ENCODE measurements at places on chromosomes 5 and 9.

DNA sequence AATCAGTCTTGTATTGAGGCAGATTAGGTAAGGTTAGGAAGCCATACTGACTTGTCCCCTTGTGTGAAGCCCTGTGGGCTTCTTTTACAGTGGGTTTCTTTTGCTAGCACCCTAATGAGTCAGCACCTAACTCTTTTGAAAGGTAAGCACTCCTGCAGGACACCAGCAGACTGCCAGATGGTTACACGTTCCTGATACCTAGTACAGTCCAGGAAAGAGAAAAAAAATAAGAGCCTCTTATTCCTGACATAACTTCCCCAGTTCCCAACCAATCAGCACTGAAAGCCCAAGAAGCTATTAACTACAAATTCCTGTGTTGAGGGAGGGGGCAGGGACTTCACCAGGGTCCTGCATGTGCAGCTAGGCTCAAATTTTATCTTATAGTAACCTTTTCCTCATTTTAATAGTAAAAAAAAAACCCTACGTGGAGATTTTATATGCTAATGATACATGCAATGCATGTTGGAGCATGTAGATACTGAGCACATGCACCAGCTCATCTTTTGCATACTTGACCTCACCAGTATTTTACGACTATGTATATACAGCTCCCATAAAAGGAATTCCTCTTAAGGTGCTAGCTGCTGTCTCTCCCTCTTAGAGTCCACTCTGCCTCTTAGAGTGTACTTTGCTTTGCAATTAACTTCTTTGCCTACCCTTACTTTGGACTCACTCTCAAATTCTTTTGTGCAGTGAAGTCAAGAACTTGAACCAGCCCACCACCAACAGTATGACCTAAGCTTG is 84.7 kb upstream of the RORB start:
- no peak for DNase-seq

GRCh38 chr9:5557606-5558587 is 47.6 kb downstream of the PDCD1LG2 start:
- peak; percentile 57 for DNase-seq

DNA sequence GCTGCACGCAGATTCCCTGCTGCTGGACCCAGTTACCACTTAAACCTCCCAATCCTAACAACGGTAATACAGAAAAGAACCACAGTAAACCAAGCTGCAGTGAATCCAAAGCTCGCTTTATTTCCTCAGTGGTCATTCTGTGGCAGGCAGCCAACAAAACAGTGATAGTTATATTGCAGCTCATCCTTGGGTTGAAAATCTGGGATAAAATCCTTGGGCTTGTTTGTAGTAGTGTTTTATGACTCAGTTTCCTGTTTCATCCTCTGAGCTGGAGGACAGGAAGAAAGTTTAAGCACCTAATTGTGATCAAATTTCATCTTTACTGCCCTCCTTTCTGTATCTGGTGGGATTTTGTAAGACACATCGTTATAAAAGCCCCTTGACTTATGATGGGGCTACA is 31.4 kb downstream of the HMGCR start:
- DNase-seq, result no peak

DNA sequence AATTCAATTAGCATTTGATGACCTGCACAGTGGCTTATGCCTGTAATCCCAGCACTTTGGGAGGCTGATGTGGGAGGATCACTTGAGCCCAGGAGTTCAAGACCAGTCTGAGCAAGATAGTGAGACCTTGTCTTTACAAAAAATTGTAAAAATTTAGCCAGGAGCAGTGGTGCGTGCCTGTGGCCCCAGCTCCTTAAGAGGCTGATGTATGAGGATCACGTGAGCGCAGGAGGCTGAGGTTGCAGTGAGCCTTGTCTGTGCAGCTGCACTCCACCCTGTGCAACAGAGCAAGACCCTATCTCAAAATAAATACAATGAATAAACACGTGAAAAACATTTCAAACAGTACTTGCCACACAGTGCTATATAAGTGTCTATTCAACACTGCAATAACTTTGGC is 4.2 kb downstream of the ABCA1 start:
- no peak for DNase-seq

DNA sequence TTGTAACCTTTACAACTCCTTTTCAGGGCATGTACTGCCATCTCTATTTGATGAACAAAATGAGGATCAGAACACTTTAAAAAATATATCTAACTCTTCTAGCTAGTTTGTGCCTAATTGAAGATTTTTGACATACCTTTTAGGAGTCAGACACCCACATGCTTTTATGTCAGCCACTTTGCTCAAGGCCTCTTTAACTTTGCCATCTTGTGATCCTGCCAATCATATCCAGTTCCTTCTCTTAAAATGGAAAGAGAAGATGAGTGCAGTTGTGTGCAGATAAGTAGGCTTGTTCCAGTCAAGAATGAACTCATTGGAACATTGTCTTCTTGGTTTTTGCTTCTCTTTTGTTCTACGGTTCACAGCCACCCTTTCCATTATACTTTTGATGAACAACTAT is 425.6 kb upstream of the TNC start:
- DNase-seq, result no peak

- no peak for DNase-seq
These were observed 107.6 kb upstream of the PRSS3 start for GRCh38 chr9:33687779-33688178.

GRCh38 chr9:86983249-86983619 is 35.9 kb upstream of the GAS1 start:
- peak; percentile 6 for DNase-seq

GRCh38 chr5:40679148-40679912 is 385 bp upstream of the PTGER4 start:
- DNase-seq, result peak; percentile 57

GRCh38 chr9:32928912-32929311 is 72.5 kb downstream of the APTX start:
- no peak for DNase-seq

DNA sequence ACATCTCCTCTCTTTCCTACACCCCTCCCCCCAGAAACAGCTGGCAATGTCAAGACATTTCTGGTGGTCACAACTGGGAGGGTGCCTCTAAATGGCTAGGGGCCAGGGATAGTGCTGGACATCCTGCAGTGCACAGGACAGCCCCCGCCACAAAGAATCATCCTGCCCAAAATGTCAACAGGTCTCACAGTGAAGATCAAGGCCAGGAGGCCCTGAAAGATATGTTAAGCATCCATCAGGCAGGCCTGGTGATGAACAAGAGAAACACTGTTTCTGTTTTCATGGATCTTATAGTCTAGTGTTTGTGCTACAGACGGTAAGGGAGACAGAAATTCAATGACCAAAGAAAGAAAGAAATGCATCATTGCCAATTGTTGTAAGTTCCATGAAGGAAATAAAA is 45.9 kb downstream of the WWC1 start:
- no peak for DNase-seq

GRCh38 chr5:150188146-150188842 is 1.6 kb upstream of the SLC6A7 start:
- DNase-seq, result no peak

- no peak for DNase-seq
These were observed 28.9 kb upstream of the HNRNPA0 start for GRCh38 chr5:137782984-137783536.

DNA sequence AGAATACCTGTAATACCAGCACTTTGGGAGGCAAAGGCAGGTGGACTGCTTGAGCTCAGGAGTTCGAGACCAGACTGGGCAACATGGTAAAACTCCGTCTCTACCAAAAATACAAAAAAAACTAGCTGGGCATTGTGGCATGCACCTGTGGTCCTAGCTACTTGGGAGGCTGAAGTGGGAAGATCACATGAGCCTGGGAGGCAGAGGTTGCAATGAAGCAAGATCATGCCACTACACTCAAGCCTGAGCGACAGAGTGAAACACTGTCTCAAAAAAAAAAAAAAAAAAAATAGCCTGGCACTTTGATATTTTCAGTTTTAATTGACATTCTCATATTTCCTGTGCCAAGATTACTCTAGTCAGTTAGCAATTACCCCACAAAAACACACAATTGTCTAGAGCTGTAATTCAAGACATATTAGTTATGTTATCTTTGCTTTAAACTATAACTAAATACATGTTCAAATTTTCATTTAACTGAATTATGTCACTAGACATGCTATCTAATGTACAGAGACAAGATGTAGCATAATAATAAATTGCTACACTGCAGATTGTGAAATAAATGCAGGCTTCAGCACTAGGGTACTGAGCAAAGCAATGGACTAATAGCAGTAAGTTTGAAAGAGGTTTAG is 378.2 kb upstream of the GRAMD2B start:
- no peak for DNase-seq

DNA sequence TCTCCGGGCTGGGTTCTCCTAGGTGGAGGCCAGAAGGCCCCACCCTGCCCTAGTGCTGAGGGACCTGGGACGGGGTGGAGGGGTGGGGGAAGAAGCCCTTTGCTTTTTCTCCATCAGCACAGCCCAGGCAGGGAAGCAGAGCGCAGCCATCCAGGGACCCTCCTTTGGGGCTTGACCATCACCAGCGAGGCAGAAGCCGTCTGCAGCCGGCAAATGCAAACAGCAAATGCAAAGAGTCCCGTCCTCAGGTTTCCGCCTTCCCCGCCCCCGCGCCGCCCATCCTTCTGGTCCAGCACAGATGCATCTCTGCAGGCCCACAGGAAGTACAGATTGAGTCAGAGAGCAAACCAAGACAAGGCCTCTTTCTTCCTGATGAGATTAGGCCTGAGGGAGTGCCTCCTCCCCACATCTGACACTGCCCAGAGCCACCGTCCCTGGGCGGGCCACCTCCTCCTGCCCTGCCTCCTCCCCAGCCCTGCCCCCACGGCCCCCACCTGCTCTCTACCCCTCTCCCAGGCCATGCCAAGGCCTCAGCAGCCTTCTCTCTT is 23.4 kb downstream of the CORO2A start:
- no peak for DNase-seq

- DNase-seq, result no peak
These were observed 338.2 kb downstream of the NFIB start for GRCh38 chr9:13975611-13976290.

DNA sequence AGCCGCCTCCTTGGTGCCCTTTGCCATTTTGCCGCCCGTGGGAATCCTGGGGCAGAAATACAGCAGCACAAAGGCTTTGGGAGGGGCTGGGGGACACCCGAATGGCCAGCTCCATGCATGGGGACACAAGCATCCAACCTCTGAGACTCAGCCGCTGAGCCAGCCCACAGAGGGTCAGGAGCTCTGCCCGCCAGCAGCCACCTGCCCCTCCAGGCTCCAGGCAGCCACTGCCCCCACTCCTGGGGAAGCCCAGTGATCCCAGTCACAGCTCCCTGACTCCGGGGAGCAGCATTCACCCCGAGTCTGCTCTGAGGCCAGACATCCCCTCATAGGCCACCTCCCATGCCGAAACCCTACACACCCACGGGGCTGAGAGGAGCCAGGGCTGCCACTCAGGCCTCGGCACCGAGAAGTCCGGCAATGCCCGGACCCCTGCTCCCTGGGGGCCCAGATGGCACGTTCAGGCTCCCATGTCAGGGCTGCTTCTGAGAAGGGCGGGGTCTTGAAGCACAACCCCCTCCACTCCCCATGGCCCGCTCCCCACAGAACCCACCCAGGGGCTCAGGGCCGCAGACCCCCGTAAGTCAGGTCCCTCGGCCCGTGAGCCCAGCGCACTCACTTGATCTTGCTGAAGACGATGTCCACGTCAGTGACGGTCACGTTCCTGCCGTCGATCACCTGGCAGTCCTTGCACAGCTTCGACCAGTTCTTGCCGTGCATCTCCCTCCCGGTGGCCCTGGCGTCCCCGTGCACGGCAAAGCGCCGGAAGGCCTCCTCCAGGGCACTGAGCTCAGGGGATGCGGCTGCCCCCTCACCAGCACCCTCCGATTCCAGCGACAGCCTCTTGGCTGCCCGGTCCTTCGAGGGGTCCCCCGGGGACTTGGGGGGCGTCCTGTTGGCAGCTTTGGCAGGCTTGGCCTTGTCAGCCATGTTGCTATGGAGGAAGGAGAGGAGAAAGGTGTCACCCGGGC is 15.7 kb downstream of the TPPP start:
- no peak for DNase-seq

DNA sequence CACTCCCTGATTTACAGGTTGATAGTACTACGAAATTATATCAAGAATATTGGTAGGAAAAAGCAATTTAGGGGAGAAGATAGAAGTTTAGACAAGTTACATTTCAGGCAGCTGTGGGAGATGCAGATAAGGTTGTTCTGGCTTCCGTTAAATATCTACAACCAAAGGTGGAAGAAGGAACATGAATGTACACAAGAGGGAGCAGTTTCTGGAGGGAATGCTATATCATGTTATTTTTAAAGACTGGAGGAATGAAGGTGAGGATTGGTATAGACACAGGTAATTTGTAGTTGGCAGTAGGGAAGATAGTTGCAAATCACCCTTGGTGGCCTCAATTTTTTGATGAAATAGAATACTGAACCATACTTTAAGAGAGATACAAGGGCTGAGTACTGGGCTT is 187.3 kb upstream of the NMUR2 start:
- no peak for DNase-seq

GRCh38 chr9:129783516-129784361 is 19.2 kb upstream of the TOR1B start:
- DNase-seq, result peak; percentile 87

DNA sequence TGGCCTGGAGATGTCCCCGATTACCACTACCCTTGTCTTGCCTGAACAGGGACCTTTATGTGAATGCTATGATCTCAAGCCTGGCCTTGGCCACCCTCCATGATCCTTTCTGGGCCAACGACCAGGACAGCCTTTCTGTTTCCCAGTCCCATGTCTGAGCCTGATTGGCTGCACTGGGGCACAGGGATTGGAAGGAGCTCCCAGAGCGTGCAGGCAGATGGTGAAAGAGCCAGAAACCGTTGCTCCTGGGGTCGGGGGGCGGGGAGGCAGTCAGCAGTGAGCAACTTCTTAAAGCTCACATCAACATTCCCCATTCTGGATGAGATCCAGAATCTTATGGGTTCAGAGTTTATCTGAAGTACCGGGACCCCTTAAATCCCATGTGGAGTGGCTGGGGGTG is 84.4 kb downstream of the INSYN2B start:
- DNase-seq, result no peak

DNA sequence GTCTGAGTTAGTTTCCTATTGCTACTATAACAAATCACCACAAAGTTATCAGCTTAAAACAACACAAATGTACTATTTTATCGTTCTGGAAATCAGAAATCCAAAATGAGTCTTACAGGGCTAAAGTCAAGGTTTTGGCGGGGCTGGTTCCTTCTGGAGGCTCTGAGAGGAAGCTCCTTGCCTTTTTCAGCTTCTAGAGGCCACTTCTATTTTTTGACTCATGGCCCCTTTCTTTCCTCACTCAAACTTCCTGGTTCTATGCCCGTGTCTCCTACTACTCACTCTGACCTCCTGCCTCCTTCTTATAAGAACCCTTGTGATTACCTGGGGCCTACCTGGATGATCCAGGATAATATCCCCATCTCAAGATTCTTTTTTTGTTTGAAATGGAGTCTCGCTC is 48.2 kb downstream of the GABBR2 start:
- DNase-seq, result no peak

GRCh38 chr9:72044095-72044494 is 16.3 kb downstream of the C9orf57 start:
- no peak for DNase-seq

DNA sequence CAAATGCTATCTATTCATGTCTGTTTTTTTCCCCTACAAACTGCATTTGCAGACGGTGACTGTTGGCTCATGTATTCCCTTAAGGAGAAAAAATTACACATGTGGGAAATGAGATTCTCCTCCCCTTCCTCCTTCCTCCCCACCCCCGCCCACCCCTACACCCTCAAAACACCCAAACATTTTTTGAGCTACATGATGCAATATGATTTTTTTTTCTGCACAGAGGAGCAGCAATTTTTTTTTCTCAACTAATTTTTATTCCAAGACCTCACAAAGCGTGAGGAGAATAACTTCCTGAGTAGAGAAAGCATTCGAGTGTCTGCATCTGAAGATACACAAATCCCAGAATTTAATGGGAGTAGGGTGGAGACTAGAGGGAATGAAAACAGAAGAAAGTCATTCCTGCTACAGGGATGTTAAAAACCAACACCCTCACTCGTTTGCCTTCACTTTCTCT is 118.1 kb downstream of the PRDM6 start:
- DNase-seq, result no peak
